ENCODE measurements at places on chromosomes 5 and 9.

GRCh38 chr5:147180751-147181150, 54.1 kb upstream of the STK32A start:
- no peak for DNase-seq

GRCh38 chr5:141681695-141682641, at the start of gene ARAP3:
Gene ARAP3 (minus strand): TSS chr5:141682230. CDS start chr5:141680486, 1,744 bp downstream.
- no peak for DNase-seq

DNA sequence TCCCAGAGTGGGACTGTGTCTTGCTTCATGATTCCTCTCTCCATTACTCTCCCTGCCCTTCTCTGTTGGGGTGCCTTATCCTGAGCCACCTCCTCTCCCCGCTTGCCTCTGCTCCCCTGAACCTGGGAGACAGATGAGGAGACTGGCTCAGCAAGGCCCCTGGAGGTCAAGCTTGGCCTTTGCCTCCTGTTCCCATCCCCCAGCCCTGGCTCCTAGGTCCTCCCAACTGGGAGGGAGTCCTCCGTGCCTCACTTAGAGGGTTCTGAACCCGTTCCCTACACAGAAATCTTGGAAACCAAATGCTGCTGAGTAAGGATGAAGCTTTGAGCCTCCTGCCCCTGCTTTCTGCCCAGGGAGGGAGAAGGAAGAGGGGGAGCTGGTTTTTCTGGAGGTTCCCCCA, 9.8 kb upstream of the ENDOG start:
- no peak for DNase-seq

- DNase-seq: no peak
These were observed 12.8 kb upstream of the DDX41 start for GRCh38 chr5:177529247-177530203.

DNA sequence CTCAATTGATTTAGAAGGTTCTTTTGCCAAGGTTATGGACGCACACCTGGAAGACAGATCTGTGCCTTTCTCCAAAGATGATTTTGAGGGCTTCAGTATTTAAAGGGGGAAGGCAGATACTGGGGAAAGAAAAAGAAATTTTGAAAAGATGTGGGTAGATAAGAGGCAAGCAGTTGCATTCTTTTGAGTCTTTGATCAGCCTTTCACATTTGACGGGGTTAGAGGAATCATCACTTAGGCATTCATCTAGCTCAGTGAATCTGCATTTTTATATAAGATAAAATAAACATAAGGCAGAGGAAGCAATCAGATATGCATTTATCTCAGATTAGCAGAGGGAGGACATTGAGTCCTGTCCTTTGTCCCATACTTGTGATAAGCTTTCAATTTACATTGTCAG, 243.4 kb upstream of the RAI14 start:
- no peak for DNase-seq

DNA sequence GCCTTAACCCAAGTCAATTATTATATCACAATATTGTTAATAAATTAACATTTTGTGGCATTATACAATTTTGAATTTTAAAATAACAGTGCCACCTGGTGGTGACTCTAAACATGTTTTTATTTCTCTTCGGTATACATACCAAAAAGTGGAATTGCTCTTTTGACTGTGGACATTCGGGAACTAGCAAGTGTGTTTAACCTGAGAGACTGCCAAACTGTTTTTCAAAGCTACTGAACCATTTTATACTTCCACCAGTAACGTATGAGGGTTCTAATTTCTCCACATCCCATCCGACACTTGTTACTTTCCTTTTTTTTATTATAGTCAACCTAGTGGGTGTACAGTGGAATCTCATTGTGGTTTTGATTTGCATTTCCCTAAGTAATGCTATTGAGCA, 18.3 kb upstream of the HSDL2 start:
- DNase-seq: no peak

DNA sequence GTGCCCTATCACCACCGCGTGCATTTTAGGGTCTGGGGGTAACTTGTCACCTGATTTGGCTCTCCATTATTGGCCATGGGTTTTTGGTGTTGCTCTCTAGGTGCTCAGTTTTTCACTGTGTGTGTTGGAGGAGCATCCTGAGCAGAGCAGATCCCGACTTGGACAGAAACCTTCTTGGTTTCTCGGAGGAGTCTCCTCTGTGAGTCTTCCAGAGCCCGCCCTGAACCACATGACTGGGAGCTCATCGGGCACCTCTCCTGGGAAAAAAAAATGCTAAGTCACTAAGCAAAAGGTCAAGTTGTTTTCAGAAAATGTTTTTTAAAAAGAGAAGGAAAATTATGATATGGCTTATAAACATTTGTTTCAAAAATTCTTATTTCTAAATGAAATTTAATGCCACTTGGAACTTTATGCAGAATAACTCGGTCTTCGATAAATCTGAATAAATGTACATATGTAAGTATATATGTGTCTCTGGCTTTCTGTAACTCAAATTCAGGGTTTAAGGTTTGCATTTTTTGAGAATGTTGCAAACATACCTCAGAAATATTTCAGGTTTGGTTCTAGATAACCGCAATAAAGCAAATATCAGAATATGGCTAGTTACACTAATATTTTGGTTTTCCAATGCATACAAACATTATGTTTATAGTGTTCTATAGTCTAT, 255.2 kb downstream of the AUH start:
- no peak for DNase-seq

Measured in left renal pelvis (tissue), 4 donors.